ENCODE measurements at places on chromosomes 5 and 9.

DNA sequence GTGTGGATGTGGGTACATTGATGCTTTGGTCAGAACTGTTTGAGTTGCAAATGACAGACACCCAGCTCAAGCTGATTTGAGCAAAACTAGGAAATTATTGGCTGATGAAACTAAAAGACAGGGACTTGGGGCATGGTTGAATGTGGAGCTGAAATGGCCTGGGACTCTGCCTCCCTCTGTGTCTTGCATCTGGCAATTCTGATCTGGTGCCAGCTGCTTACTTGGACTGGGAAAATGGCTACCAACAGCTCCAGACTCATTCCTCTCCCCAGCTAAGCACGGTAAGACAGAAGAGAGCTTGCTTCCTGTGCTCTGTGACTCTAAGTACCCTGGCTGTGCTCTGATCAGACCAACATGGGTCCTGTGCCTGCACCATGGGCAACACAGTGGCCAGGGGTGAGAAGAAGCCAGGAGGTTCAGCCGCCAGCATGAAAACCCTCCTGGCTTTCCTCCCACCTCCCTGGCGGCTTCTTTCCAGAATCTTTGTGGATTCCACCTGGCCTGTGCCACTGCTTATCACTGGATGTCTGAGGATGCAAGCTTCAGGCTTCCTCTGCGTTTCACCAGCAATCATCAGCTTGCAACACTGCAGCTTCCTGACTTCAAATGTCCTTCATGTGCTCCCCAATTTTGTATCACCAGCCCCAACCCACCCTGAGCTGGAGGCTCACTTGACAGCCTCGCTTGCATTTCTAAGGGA, 44.1 kb downstream of the C5orf15 start:
- no peak for DNase-seq

GRCh38 chr5:137209232-137209809, 289.8 kb downstream of the SPOCK1 start:
- no peak for DNase-seq

DNA sequence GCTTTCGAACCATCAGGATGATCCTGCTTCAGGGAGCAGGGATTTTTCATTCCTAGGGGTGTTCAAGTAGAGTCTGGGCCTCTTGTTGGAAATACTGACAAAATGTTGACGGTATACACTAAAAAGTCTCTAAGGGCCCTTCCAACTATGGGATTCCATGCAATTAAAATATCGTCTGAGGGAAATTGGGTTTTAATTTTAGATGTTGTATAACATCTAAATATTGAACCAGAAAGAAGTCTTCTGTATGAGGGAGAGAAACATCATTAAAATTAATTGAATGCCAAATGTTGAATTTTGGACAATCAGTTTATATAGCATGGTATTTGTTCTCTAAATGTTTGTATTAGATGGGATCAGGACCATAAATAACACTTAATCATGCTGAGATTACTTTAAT, 25.7 kb upstream of the DAB2 start:
- no peak for DNase-seq

GRCh38 chr9:28155067-28155466, 581.8 kb upstream of the C9orf72 start:
- DNase-seq, result no peak

DNA sequence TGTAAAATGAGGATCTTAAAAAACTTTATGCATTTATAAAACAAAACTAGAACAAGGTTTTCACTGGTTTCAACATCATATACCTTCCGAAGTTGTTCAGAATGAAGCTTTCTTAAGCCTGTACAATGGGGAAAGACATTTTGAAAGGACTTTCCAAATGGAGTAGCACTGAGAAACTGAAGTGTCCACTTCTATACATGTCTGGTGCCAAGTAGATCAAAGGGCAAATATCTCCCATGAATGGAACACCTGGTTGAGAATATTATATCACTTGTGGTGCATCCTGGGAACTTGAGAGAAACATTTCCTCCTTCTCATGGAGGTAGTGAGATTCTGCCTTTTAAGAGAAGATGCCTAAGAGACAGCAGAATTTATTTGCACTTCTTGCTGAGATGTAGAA, 182.1 kb upstream of the ACTBL2 start:
- DNase-seq, result no peak

DNA sequence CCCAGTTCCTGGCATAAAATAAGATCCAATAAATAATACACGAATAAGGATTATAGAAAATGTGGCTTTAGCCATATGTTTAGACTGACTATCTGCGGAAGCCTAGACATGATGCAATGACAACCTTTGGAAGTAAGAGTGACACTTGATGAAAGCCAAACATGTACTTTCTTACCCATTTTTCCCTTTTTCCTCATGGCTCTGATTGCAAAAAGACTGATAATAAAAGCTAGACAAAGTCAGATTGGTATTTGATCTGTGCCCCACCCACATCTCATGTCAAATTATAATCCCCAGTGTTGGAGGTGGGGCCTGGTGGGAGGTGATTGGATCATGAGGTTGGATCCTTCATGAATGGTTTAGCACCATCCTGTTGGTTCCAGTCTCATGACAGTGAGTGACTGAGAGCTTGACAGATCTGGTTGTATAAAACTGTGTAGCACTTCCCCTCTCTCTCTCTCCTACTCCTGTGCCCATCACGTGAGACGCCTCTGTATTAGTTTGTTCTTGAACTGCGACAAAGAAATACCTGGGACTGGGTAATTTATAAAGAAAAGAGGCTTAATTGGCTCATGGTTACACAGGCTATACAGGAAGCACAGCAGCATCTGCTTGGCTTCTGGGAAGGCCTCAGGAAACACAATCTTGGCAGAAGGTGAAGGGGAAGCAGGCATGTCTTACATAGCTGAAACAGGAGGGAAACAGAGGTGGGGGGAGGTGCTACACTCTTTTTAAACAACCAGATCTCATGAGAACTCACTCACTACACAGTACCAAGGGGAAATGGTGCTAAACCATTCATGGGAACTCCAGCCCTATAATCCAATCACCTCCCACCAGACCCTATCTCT, 243.4 kb upstream of the PIK3R1 start:
- DNase-seq, result no peak

- DNase-seq, result no peak
These were observed 7.1 kb downstream of the SYNPO start for GRCh38 chr5:150647275-150648251.

DNA sequence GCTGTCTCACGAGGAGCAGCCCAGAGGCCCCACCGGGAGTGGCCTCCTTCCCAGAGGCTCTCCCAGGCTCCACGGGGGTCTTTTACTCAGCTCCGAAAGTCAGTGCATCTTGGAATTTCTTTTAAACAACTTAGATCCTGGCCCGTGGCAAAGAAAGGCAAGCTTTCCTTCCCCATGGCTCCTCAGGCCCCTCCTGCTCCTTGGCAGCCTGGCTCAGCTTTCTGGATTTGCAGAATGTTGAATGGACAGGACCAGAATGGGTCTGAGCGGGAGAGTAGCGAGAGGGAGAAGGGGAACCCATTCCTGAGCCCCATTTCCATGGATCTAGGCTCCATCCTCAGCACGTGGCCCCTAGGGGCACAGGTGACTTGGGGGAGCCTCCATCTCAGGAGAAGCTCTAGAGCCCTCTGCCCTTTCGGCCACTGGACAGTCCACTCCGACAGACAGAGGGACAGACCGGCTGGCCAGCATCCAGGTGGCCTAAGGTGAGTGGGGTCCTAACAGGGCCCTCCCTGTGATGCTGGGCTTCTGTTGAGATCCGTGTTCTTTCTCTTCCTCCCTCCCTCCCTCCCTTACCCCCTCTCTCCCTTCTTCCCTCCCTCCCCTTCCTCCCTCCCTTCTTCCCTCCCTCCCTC, 173.9 kb upstream of the PPP1R26 start:
- no peak for DNase-seq

DNA sequence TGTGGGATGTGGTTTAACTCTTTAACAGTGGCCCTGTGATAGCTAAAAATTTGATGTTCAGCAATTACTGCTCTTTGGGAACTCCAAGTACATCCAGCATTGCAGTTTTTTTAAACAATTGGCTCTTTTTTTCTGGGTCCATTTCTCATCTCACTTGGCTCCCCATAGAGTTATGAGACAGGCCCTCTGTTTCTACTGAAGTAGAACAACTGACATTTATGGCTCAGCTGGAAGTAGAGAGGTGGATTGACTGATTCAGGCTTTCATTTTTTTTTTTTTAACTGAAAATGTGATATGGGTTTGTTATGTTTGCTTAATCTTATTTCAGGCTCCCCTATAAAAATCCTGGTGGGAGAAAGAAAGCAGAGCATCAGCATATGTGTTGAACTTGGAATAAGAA, 96.6 kb upstream of the CD180 start:
- DNase-seq, result no peak

DNA sequence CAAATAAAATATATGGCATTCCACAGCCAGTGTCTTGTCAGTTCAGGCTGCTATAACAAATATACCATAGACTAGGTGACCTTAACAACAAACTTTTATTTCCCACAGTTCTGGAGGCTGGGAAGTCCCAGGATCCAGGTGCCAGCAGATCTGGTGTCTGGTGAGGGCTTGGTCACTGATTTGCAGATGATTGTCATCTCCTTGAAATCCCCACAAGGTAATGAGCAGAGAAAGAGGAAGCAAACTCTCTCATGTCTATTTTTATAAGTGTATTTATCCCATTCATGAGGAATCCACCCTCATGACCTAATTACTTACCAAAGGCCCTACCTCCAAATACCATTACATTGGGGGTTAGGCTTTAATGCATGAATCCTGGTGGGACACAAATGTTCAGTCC, 663.2 kb downstream of the TLR4 start:
- no peak for DNase-seq

DNA sequence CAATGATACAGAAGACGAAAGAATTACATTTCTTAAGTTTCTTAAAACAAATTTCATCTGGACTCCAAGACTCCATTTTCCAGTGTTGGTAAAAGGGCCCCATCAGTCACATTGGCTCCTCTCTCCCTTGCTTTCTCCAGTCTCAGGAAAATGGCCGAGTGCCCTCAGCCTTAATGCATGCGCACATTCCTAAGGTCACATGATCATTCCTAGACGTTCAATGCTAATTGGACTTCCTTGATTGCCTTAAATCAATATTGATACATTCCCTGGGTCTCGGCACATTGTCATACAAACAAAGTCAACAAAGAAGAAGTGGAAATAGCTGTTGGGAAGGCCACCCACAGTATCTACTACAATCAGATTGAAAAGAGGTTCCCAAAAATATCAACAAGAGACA, 413.6 kb upstream of the GRAMD2B start:
- no peak for DNase-seq

GRCh38 chr5:133370904-133371303, 241.4 kb downstream of the FSTL4 start:
- no peak for DNase-seq

DNA sequence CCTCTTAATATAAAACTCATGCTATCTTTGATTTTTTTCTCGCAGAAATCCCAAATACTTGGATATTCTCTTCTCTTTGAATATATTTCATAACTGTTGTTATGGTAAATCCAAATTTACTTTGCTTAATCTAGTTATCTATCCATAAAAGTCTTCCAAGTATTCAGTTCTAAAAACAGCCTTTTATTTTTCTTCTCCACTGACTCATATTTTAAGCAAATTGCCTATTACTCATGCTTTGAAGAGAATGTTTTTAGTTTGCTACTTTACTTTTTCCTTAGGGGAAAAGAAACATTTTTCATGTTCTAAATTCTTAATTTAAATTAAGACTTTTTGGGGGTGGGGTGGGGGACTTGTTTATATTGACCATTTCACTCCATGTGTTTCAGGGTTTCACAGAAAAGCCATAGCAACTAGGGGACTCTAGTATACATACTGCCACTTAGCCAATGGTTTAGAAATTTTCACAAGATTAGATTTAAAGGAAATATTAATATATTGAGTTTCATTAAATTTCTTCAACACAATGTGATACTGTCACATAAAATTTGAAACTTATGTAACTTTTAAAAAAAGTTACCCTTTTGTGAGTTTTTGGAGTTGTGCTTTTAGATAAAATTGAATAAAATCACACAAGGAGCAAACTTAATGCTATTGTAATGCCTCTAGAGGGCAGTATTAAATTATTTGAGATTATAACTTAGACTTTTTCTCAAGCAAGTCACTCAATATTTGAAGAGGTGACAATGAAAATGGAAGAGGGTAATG, 545.8 kb upstream of the ARRDC3 start:
- no peak for DNase-seq

GRCh38 chr9:121750259-121750714, 98.9 kb downstream of the DAB2IP start:
- DNase-seq, result no peak

DNA sequence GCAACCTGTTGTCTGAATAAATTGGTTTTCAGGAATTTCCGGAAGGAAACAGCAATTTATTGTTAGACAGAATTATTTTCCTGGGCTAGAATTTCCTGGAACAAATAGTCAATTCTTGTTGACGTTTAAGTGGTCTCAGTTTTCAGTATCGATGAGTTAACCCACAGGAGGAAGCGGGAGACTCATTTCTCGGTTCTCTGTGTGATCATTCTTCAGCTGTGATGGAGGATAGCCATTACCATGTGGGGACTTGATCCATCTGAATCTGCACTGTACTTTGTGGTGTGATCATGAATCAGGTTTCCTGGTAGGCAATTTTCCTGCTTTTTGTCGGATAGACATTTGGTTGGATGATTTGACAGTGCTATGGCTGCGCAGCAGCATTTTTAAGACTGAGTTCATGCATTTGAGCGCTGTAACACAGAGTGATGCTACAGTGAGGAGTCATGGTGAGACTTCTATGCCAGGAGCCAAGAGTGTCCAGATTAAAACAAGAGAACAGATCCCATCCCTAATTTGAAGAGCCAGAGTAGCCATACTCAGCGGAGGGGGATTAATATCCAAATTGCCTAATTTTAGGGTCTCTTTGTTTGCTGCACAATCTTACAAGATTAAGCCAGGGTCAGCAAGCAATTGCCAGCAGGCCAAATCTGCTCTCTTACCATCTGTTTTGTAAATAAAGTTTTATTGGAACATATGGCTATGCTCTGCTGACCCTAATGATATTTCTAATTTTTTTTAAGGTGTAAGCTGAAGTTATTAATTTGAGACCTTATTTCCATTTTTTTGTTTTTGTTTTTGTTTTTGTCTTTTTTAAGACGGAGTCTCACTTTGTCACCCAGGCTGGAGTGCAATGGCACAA, 355.9 kb downstream of the RAB3C start:
- no peak for DNase-seq

- no peak for DNase-seq
These were observed 3.1 kb upstream of the PLIN2 start for GRCh38 chr9:19130436-19130835.

- DNase-seq, result no peak
These were observed 852 bp downstream of the ARHGEF37 start for GRCh38 chr5:149581931-149582768.

GRCh38 chr5:150481708-150481965, 26.3 kb upstream of the NDST1 start:
- DNase-seq, result no peak

DNA sequence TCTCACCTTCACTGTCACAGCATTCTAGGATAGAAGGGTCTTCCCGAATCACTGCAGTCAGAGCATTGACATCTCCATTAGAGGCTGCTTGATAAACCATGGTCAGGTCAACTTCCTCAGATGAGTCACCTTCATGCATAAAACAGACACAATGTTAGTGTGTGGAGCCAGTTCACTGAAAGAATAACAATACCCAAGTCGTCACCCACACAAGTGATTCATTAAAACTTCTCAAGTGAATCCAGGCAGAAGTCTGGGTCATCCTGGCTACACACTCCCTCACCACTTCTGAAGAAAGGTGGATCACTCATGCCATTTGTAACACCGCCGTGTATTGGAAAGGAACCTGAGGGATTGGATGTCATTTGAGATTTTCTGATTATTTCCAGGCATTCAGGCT, 49.6 kb downstream of the ANKRD55 start:
- DNase-seq, result no peak

All from activated T-helper 1 cell treated with Interleukin-2 at 50 U/mL for 16 hours (primary cell).